Stimulated activated CD8-positive, alpha-beta memory T cell treated with anti-CD3 and anti-CD28 coated beads, Interleukin-4, amount 100 ng/mL, for 1 hour (primary cell): ENCODE measurements at places on chromosomes 5 and 9.

DNA sequence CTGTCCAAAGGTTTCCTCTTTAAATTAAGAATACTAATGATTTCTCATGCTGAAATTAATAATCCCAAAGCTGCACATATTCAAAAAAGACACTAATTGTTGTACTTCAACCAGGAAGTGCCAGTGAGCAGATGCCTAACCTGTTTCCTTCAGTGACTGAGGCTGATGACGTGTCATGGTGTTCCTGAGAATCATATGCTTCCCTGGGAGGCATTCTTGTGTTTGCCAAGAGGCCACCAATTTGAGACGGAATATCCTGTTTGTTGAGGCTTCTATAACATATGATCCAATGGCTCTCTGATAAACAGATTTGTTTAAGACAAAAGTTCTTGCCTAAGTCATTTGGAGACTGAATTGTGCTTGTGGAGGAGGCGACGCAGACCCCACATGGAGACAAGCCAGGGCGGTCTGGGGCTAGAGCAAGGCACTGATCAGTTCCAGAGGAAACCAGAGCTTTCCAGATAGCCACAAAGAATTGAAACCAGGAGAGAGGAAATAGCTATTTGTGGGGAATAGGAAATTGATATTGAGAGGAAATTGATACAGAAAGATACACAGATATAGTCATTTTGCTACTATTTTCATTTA lies 66.4 kb upstream of the ZNF608 start:
- no peak for DNase-seq

DNA sequence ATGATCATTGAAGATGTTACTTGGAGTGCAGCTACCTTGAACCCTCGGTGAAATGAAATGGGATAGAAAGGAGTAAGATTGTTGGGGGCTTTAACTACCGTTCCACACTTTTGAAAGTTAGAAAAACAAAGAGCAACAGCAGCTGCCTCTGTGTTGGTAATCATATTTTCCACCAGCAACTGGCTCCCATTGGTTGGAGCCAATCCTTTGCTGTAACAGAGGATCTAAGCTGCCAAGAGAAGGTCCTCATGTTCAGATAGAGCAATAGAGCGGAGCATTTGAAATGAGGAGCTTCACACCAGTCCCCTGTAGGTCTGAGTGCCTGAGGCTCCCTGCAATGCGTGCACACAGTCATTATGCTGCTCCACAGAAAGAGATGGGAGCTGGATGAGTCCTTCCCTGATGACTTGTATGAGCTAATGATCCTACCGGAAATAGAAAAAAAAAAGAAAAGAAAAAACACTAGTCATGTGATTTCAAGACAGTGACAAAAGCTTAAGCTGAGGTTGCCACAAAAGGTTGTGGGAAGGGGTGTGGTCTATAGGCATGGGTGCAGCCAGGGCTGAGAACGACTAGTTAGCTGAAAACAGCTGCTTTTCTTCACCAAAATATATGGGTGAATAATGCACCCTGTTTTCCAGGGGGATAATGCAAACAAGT lies 300.7 kb downstream of the MLLT3 start:
- DNase-seq, result no peak

- DNase-seq, result no peak
Measured at GRCh38 chr5:89480406-89481007, 597.5 kb upstream of the MEF2C start.

- no peak for DNase-seq
Measured at GRCh38 chr9:127187231-127187956, 65.0 kb upstream of the ANGPTL2 start.

DNA sequence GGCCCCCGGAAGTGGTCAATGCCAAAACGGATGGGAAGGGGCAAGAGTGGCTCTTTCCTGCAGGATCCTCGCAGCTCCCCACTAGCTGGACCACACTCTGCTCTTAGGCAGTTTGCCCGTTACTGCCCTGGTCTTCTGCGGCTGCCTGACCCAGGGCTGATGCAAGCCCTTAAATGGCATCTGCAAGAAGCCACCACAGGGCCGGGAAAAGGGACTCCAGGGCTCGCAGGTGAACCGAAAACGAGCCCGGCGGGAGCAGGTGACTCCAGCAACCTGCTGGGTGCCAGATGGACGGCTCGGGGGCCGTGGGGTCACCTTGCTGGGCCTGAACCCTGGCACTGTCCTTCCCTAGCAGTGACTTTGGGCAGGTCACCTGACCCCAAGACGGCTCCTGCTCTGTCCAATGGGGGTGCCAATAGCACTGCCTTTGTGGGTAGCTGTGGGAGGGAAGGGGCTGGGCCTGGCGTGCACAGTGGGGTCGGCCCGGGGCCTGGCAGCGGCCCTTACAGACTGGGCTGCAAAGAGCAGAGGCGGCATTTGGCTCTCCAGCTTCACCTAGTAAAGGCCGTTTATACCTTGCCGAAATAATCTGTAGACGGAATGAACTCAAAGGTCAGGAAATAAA lies 1.3 kb downstream of the TMEM250 start:
- no peak for DNase-seq

DNA sequence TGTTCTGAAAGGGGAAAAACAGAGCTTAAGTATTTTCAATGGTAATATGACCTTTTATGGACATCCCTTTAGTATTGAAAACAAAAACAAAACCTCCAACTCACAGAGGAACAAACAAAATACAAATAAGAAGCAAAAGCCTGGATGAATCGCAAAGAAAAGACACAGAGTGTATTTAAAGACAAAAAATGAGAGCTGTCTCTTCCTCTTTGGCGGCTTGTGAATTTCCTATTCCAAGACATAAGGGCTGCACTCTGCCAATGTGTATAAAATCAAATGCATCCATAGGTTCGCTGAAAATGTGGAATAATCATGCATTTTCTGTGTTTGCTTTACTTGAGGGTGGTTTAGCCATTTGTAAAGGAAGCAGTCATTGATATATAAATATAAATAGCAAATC lies 739.3 kb upstream of the ZNF608 start:
- no peak for DNase-seq

DNA sequence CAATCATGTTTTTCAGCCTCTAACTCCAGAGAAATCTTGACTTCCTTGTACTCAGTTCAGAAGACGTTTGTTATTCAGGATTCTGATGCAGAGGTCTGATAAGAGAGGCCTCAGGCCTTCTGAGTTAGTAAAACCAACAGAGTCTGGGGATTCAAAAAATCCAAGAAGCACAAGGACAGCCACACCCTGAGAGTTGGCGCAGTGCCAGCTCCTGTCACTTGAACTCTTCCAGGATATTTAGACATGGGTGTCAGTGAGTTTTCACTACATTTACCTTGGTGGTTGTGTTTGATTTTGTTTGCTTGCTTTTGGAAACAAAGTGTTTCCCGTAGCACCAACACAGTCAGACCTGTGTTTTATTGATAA lies 41.6 kb upstream of the PDE8B start:
- DNase-seq, result no peak

- no peak for DNase-seq
Measured at GRCh38 chr5:31362529-31362900, 169.0 kb downstream of the CDH6 start.

GRCh38 chr9:133458643-133459312 lies 1.0 kb upstream of the CACFD1 start:
- DNase-seq, result no peak

- no peak for DNase-seq
Measured at GRCh38 chr9:138050472-138051330, 173.1 kb downstream of the CACNA1B start.

- DNase-seq, result no peak
Measured at GRCh38 chr5:20335978-20336377, 348.0 kb upstream of the CDH18 start.

GRCh38 chr5:134493461-134494055 lies 31.9 kb upstream of the JADE2 start:
- DNase-seq, result no peak

DNA sequence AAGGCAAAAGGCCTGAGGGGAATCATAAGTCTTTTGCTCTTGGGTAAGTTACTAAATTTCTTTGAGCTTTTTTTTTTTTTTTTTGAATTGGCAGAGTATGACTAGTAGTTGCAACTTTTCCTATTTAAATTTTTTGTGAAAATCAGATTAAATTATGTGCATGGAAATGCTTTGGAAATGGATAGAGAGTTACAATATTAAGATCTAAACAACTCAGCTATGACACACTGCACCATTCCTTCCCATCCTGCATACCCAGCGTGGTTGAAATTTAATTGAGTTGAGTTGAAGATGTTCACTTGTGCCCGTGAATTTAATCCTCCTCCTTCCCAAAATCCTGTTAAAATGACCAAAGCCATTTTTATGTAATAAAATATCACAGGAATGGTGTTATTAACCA lies 296.4 kb downstream of the ACTL7B start:
- DNase-seq, result no peak

GRCh38 chr9:13070612-13071595 lies 208.6 kb downstream of the MPDZ start:
- DNase-seq, result no peak

DNA sequence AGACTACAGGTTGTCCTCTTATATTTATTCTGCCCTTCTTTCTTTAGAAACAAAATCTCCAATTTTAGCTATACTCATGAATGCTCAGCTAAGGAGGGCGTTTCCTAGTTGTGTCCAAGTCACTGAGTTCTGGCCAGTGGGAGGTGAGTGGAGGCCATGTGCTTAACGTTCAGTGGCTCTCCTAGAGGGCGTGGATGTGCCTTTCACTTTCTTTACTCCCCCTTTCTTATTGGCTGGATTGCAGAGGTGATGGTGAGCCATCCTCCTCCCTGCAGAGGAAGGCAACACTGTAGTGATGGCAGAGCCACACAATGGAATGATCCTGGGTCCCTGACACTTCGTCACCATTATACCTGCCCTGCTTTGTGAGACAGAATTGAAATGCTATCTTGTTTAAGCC lies 54.6 kb downstream of the ALG2 start:
- DNase-seq, result no peak

DNA sequence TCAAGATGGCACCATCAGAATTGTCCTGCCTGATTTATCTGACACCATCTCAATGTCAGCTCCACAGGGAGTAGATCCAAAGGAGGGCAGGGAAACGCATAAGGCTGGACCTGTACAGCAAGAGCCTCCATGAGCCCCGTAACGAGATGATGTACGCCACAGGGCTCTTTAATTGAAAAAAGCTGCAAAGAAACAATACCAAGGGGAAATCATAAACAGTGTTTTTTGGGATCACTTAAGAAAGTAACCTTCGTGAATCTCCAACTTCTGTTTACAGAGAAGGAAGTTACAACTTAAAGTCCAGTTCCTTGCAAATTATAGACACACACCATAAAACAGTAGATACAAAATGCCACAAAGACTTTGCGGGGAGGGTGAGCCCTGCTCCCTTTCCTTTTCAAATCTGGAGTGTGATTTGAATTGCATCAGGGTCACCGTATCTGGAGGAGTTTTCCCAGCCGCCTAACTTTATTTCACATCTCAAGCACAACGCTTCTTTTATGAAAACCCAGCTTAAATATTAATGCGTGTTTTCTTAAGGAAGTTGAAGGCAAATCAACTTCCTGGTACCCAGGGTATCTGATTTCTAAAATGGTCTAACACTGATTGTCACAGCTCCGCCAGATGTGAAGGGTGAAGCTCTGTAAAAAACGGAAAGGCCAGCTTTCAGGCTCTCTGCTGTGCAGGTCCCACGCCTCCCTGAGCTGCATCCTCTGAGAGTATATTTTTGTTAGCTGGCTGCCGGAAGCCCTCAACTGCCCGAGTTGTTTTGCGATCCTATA lies 88.9 kb downstream of the EBF1 start:
- no peak for DNase-seq

DNA sequence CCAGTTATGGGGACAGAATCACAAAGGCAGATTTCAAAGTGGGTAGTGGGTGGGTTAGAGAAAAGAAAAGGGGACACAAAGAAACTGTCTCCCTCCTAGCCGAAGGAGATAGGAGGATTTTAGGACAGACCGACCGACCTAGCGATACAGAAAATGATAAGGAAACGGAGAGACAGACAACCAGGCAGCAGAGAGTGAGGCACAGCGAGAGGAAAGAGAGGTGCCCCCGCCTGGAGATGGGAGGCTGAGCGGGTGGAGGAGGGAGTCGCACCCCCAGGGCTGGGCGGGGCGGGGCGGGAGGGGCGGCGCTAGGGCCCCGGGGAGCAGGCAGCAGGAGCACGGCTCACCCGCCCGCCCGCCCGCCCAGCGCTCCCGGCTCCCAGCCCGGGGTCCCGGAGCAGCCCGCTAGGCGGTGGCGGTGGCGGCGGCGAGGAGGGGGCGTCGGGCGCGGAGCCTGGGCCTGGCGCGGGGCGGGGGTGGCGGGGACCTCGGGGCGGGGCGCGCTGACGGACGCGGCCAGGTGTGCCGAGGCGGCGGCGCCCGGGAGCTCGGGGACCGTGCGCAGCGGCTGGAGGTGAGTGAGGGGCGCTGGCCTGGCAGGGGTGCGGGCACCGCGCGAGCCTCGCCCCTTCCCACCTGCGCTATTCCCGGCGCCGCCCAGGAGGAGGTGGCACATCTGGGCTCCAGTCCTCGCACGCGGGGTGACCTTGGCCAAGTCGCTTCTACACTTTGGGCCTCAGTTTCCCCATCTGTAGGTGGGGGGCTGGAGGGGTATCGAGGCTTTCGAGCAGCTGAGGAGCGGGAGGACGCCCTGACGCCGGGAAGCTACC lies 15.9 kb upstream of the SYNPO start:
- DNase-seq, result no peak

DNA sequence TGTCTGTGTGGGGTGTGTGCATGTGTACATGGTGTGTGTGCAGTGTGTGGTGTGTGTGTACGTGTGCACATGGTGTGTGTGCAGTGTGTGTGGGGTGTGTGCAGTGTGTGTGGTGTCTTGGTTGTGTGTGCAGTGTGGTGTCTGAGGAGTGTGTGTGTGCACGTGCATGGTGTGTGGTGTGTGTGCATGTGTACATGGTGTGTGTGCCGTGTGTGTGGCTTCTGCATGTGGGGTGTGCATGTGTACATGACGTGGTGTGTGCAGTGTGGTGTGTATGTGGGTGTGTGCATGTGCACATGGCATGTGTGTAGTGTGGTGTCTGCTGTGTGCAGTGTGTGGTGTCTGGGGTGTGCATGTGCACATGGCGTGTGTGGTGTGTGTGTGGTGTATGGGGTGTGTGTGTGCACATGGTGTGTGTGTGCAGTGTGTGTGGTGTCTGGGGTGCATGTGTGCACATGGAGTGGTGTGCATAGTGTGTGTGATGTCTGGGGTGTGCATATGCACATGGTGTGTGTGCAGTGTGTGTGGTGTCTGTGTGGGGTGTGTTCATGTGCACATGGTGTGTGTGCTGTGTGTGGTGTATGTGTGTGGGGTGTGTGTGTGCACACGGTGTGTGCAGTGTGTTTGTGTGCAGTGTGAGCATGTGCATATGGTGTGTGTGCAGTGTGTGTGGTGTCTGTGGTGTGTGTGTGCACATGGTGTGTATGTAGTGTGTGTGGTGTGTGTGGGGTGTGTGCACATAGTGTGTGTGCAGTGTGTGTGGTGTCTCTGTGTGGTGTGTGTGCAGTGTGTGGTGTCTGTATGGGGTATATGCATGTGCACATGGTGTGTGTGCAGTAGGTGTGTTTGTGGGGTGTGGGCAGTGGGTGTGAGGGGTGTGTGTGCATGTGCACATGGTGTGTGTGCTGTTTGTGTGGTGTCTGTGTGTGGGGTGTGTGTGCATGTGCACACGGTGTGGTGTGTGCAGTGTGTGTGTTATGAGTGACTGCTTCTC lies 40.6 kb upstream of the ZNG1F start:
- DNase-seq, result no peak

DNA sequence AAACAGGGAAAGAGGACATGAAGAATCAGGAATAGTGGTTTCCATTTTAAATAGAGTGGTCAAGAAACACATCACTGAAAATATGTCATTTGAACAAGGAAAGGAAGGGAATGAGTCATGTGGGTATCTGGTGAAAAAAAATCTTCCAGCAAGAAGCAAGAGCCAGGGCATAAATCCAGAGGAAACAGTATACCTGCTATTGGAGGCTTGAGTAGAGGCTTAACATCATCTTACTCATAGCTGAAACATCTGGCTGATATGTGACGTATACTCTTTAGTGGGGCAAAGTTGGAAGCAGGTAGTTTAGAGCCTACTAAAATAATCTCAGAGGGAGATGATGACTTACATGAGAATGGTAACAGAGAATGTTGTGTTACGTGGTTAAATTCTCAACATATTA lies 517.2 kb downstream of the CAAP1 start:
- no peak for DNase-seq
